HepG2 (cell line): ENCODE measurements at places on chromosomes 2 and 18.

DNA sequence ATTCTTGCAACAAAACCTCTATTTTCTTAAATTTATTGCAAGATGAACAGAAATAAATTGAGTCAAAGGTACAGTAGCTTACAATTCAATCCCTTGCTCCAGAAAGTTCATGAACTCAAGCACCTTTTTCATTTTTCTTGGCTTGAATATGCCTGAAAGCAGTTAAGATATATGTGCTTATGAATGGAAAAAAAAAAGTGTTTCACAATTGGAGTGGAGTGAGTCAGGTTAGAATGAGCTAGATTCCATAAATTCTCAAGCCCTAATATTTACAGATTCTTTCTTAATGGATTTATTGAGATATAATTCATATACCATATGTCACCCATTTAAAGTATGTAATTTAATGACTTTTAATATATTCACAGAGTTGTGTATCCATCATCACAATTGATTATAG lies 39.6 kb upstream of the NEMP2 start:
- DNase-seq, result no peak
- H3K27ac ChIP-seq, result no peak overlapping the region
- no peak overlapping the region for H3K4me3 ChIP-seq
- peaks cover 20% of the 10 kb centered on the region for H3K4me1 ChIP-seq
- no peaks in the 10 kb centered on the region for H3K36me3 ChIP-seq

DNA sequence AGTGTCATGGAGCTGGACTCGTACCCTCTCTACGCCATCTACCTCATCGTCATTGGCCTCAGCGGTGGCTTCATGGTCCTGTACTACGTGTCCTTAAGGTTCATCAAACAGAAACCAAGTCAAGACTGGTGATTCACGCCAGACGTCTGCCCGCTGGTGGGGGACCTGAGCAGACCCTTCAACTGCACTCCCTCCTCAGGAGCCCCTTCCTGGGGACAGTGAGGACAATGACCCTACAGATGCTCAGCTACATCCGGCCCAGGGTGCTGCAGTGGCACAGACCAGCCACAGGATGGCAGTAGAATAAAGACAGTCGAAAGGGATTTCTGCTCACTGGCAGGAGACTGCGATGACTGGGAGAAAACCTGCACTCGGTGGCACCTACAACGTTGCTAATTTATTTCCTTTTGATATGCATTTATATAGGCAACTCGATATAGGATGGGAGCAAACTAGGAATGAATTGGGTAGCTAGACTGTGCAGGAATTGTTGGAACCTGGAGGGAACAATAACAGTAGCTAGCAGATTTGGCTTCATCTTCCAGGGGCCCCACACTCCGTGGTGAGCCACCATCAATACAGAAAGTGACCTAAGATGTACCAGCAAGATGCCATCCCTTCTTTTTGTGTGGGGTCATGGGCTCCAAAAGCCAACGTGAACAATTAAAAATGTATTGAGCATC lies 39.2 kb downstream of the ABCG8 start:
- DNase-seq, result peak; percentile 59
- no peak overlapping the region for H3K4me3 ChIP-seq
- H3K36me3 ChIP-seq, result peaks cover 6% of the 10 kb centered on the region; the same call in 2 of the 3 replicates
- no peak overlapping the region for H3K27ac ChIP-seq
- H3K27me3 ChIP-seq, result no peaks in the 10 kb centered on the region

- H3K4me1 ChIP-seq, result no peaks in the 10 kb centered on the region
- H3K4me3 ChIP-seq, result no peak overlapping the region
- H3K27ac ChIP-seq, result no peak overlapping the region
- H3K36me3 ChIP-seq, result no peaks in the 10 kb centered on the region
Measured at GRCh38 chr2:6452702-6453481, 412.8 kb downstream of the CMPK2 start.

GRCh38 chr18:58325494-58325893 lies 281.5 kb downstream of the NEDD4L start:
- no peaks in the 10 kb centered on the region for H3K27me3 ChIP-seq
- no peak overlapping the region for H3K4me3 ChIP-seq
- no peak overlapping the region for H3K27ac ChIP-seq
- 0 out of 2 replicates have a peak, but pooled peaks cover 6% of the 10 kb centered on the region for H3K4me1 ChIP-seq
- peaks cover 8% of the 10 kb centered on the region for H3K36me3 ChIP-seq
- DNase-seq, result no peak

DNA sequence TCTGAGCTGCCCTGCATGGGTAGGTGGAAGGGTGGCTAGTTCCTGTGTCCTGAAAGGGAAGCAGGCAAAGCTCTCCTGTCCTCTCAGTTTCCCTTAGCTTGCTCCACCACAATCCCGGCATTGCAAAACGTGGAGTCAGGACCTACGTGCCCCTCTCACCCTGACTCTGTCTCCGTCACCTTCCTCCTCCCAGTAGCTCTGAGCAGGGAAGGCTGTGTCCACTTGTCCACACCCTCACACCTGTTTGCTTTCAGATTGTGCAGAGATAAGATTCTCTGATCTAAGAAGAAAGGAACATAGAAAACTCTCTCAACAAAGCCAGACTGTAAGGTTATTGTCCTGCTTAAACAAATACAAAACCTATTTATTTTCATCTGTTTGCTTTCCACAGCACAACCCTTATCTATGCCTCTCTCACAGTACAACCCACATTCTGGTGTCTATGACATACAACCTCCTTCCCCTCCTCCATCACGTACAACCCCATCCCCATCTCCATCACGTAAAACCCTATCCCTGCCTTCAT lies 79.0 kb downstream of the ALPK2 start:
- no peak overlapping the region for H3K4me3 ChIP-seq
- H3K27ac ChIP-seq, result peak overlapping the region; percentile 58
- no peaks in the 10 kb centered on the region for H3K36me3 ChIP-seq
- peaks cover 77% of the 10 kb centered on the region for H3K4me1 ChIP-seq
- H3K27me3 ChIP-seq, result no peaks in the 10 kb centered on the region

- no peak overlapping the region for H3K27ac ChIP-seq
- H3K4me1 ChIP-seq, result no peaks in the 10 kb centered on the region
Measured at GRCh38 chr2:107393516-107393915, 433.2 kb upstream of the RGPD4 start.

DNA sequence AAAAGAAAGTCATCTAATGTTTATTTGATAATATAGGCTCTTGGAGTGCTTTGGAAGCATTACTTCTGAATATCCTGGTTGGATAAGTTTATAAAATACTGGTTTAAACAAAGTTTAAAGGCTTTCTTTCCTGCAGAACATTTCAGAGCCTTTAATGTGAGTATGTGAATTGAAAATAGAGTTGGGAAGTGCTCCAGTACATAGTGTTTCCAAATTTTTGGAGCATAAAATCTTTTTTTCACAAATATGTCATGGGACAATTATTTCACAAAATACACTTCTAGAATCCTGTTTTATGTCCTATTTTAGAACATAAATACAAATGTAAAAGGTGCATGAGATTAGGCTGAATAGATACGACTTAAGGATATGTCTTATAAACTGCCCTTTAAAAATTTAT lies 158.9 kb upstream of the HNRNPA3 start:
- DNase-seq, result no peak
- H3K27me3 ChIP-seq, result 0 out of 3 replicates have a peak, but pooled peaks cover 10% of the 10 kb centered on the region
- no peaks in the 10 kb centered on the region for H3K36me3 ChIP-seq
- no peaks in the 10 kb centered on the region for H3K4me1 ChIP-seq
- H3K27ac ChIP-seq, result no peak overlapping the region

DNA sequence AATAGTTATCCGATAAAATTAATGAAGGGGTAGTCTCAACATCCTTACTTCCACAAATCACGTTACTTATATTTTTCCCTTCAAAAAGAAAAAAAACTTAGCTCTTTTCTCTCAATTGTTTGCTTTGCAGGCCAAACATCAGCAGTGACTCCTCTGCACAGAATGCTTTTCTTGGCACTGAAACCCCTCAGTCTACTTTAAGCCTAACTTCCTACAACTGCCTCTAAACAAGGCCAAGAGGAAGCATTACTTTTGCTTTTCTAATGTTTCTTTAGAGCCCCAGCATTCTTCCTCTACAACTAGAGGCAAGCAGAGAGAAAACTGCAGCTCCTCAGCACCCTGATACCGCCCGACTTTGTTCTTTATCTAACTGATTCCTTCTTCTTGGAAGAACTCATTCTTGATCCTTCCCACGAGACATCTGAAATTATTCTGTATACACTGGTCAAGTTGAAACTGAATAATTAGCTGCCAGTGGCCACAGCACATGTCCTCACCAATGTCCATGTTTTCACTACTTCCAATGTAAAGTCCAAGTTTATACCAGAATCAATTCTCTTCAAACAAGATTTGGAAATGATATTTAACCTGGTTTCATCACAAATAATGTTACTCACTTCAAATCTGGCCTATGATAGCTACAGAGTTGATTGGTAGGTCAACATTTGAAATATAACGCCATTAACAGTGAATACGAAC lies 55.3 kb downstream of the DTNB start:
- H3K27me3 ChIP-seq, result no peaks in the 10 kb centered on the region
- no peak overlapping the region for H3K4me3 ChIP-seq
- H3K27ac ChIP-seq, result no peak overlapping the region
- DNase-seq, result peak; percentile 10
- no peaks in the 10 kb centered on the region for H3K36me3 ChIP-seq
- peaks cover 30% of the 10 kb centered on the region for H3K4me1 ChIP-seq

- no peak for DNase-seq
- peaks cover 48% of the 10 kb centered on the region for H3K27me3 ChIP-seq
- H3K27ac ChIP-seq, result no peak overlapping the region
- H3K4me1 ChIP-seq, result peaks cover 6% of the 10 kb centered on the region; the same call in 1 of the 2 replicates
- no peak overlapping the region for H3K4me3 ChIP-seq
Measured at GRCh38 chr2:23618794-23619530, 234.0 kb downstream of the KLHL29 start.

GRCh38 chr2:102103992-102104871 lies 38.3 kb upstream of the IL1R1 start:
- H3K27ac ChIP-seq, result peak overlapping the region; percentile 26
- no peak overlapping the region for H3K4me3 ChIP-seq
- no peaks in the 10 kb centered on the region; the same call in 2 of the 3 replicates for H3K36me3 ChIP-seq
- H3K4me1 ChIP-seq, result peaks cover 98% of the 10 kb centered on the region

DNA sequence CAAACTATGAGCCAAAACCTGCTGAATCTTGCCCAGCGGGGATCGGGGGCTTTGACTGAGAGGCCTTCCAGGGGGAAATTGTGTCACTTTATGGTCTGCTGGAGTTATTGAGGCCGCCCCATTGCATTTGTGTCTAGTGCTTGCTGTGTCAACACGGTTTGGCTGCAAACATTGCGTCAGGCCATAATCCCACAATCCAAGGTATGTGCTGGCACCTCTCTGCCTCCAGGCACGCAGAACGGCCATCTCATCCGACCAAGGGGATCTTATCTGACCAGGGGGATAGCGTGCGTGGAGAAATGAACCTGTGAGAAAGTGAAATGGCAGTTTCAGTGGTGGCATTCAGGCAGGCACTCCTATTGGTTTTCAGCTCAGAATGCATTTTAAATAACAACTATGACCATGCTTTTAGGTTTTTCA lies 18.1 kb upstream of the LYPD6B start:
- H3K4me3 ChIP-seq, result no peak overlapping the region
- H3K36me3 ChIP-seq, result no peaks in the 10 kb centered on the region
- H3K27ac ChIP-seq, result no peak overlapping the region
- H3K27me3 ChIP-seq, result peaks cover 13% of the 10 kb centered on the region; the same call in 1 of the 3 replicates
- H3K4me1 ChIP-seq, result peaks cover 12% of the 10 kb centered on the region

GRCh38 chr18:50911006-50911405 lies 32.1 kb downstream of the ME2 start:
- no peak overlapping the region for H3K4me3 ChIP-seq
- no peak for DNase-seq
- no peak overlapping the region for H3K27ac ChIP-seq
- H3K4me1 ChIP-seq, result no peaks in the 10 kb centered on the region
- H3K36me3 ChIP-seq, result peaks cover 20% of the 10 kb centered on the region; the same call in 2 of the 3 replicates

DNA sequence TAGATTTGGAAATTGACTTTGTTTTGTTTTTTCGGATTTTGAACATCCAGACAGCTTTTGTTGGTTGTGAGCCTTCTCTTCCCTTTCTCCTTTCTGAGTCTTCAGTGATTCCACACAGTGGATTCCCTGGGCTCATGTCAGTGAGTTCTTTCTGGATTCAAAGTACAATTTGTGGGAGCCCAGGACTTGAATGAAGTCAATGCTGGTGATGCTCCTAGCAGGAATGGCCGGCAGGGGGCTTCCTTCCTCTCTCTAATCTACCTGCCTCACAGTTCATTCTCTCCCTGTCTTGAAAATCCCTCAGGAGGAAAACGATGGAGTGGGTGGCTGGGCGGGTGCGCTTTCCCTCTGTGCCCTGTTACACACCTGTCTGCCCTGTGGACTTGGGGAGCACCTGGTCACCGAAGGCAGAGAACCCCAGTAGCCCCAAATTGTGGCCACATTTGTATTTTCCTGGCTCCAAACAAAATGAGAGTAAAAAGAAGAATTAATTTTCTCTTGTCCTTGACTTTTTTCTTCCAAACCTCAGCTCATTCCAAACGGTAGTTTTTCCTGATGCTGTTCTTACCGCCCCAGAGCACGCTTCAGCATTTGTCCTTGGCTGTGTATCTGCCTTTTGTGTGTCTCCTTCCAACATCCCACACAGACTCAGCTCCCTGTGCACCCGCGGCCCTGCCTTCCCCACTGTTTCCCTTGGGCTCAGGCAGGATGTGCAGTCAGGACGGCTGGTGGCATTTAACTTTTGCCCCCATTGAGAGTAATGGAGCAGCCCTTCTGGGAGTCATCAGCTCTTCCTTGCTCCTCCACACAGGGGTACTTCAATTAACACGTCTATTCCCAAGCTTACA lies 86.6 kb downstream of the MARCO start:
- H3K27ac ChIP-seq, result no peak overlapping the region
- no peaks in the 10 kb centered on the region for H3K36me3 ChIP-seq
- H3K4me1 ChIP-seq, result no peaks in the 10 kb centered on the region
- H3K4me3 ChIP-seq, result no peak overlapping the region

DNA sequence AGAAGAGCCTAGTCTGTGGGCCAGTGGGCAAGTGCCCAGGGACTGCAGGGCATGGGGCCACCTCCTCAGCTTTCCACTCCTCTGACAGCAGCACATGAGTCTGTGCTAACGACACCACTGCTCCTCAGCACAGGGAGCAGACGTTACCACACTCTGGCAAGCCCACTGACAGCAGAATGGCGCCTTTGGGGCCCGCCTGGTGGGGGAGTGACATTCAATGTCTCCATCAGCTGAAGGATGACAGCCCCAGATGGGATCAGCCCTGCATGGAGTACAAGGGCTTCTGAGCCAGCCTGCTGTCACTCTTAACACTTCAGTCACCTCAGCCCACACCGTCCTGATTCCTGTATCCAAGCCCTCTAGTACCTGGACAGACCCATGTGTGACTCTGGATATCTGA lies 149.4 kb upstream of the SMAD2 start:
- H3K4me3 ChIP-seq, result no peak overlapping the region
- DNase-seq, result no peak
- no peaks in the 10 kb centered on the region for H3K36me3 ChIP-seq
- no peaks in the 10 kb centered on the region for H3K4me1 ChIP-seq
- H3K27me3 ChIP-seq, result peaks cover 5% of the 10 kb centered on the region; the same call in 1 of the 3 replicates
- no peak overlapping the region for H3K27ac ChIP-seq

DNA sequence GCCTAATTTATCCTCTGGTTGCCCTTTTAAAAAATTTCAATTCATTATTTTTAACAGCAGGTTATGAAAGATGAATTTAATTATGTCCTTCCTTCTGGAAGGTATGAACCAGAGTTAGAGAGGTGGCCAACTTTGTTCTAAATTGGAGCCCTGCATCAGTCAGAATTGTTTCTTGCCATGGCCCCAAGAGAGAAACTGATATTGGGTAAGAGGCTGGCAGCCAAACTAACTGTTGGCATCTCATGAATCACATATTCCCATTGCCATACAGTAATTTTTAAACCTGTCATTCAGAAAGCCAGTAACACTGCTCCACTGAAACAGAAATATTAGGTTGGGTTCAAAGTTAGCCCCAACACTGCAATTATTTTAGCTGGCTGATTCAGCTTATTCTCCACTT lies 67.4 kb downstream of the SMAD2 start:
- H3K27ac ChIP-seq, result no peak overlapping the region
- DNase-seq, result no peak
- H3K4me3 ChIP-seq, result no peak overlapping the region
- no peaks in the 10 kb centered on the region; the same call in 1 of the 2 replicates for H3K36me3 ChIP-seq

GRCh38 chr2:203706403-203706802 lies at the start of gene CD28:
TSS of gene CD28 (plus strand) at chr2:203706639. CDS start at chr2:203706697, 58 bp downstream.
- H3K4me3 ChIP-seq, result no peak within 1 kb of the TSS
- H3K27ac ChIP-seq, result no peak within 1 kb of the TSS
- no peaks in the 10 kb centered on the region for H3K27me3 ChIP-seq
- peaks cover 43% of the 10 kb centered on the region for H3K4me1 ChIP-seq
